Hepatic stellate cell (primary cell): ENCODE measurements at places on chromosomes 5 and 9.

DNA sequence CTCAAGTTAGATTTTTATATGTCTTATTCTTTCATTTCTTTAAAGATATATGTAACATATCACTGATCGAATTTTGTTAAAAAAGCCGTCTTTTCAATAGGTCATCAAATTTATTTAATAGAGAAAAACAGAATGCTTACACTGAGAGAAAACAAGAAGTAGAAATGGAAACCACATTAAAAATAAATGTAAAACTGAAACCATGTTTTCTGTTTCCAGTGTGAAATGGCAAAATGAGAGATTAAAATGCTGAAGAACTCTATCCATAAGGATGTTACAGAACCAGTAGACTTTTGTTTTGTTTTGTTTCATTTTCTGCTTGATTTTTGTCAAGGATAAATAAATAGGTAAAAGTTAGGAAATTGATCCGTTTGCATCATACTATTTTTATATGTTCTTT lies 210.1 kb downstream of the PRDM9 start:
- DNase-seq = no peak

DNA sequence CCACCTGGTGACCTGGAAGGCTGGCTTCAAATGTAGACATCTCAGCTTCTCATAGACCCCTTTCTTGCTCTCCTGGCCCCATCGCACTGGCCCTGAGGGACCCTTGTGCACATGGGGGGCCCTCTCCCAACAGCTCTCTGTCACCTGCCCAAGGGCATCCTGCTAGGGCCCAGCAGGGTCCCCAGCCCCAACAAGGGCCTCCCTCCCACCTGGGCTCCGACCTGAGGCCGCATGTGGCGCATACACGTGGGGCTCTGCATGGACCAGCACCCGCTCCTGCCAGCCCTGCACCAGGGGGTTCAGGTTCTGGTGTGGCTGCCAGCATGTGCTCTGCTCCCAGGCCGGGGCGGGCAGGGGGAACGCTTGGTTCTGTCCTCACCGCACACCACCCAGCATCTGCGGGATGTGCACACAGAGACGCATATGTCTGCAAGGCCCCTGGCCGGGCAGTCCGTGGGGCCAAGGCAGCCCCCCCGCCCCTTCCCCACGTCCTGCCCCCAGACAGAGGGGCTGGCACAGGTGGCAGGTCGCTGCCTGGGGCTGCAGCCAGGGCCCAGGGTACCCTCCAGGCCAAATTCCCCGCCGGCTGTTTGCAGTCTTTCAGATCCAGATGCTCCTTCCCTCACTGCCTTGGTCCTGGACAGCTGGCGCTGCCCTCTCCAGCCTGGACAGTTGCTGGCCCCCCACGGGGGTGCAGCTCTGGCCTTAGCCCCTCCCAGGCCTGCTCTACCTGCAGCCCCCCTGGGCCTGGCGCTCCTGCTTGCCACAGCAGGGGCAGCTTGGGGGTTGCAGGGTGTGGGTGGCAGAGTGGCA lies 17.9 kb upstream of the NRARP start:
- no peak for DNase-seq

GRCh38 chr9:89563571-89564345 lies 41.1 kb upstream of the GADD45G start:
- DNase-seq = no peak

GRCh38 chr9:88890546-88890945 lies 100.7 kb upstream of the S1PR3 start:
- no peak for DNase-seq

- DNase-seq = peak; percentile 69
These were observed 2.3 kb upstream of the SLC23A1 start for GRCh38 chr5:139385061-139386049.

DNA sequence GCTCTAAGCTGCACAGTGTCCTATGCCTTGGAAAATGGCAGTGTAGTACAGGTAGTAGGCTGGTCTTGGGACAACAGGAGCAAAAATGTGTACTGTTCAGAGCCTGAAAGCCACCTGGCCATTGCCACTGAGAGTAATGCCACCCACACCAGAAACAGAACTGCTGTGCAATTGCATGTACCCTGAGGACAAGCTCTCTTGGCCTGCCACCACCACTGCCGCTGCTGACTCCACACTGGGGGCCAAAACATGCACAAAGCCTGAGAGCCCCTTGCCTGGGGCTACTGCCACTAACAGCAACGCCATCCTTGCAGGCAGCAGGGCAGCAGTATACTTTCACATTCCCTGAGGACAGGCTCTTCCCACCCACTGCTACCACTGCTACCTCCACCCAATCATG lies 251.9 kb upstream of the CDH12 start:
- DNase-seq = no peak

DNA sequence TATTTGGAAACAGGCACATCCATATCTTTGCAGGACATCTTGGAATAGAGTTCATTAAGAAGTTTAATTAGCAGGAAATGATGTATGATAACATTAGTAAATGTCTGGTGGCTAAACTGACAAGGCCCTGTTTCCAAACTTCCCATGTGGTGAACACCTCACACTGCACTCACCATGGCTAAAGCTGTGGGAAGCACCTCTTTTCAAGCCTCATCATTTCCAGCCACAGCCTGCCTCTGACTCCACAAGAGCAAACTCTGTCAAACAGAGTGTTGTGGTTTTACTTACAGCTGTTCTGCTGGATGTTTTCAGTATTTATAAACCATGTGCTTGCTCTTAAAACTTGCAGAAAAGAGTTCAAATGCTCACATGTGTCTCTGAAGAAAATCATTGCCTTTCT lies 14.9 kb upstream of the NDUFB6 start:
- no peak for DNase-seq

DNA sequence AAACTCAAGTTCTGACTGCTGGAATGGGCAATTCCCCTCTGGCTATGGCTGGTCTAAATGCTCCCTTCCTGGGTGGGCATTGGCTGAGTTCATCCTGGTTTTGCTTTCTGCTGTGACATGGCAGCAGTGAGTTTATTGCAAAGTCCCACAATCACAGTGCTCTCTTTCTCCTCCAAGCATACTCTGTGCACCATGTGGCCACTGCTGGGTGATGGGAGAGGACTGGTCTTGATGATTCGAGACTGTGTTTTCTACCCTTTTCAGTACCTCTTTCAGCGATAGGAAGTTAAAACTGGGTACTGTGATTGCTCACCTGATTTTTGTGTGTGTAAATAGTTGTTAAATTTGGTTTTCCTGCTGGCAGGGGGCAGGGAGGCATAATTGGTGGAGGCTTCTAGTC lies 49.7 kb downstream of the FER start:
- no peak for DNase-seq

DNA sequence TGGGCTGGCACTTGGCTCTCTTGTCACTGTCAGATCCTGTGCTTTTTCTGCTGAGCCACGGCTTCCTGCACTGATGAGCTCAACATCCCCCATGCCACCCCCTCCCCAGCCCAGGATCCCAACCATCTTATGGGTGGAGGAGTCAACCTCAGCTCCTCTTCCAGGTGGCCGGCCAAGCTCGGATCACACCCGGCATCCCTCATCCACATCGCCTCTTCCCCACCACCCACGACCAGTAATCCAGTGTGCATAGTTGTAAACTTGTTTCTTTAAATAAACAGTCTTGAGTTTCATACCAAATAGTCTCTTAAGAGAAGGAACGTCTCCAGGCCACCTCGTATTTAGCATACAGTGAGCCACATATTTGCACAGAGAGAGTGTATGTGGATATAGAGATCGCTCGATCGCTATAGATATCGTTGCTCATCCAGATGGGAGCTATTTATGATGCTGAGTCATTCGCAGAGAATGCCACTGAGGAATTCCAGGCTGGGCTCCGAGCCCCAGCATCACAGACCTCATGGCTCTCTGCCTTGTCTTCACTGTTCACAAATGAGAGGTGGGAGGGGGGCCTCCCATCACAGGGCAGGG lies 61.8 kb upstream of the CPLX2 start:
- DNase-seq = peak; percentile 82

- DNase-seq = no peak
These were observed 7.2 kb downstream of the KDM4C start for GRCh38 chr9:6764950-6765349.

- DNase-seq = no peak
These were observed 10.8 kb downstream of the RIOK2 start for GRCh38 chr5:97172227-97172626.

GRCh38 chr5:10085185-10085584 lies 164.5 kb downstream of the ATPSCKMT start:
- DNase-seq = no peak

GRCh38 chr5:181087309-181087708 lies 43.7 kb downstream of the OR2V1 start:
- no peak for DNase-seq

GRCh38 chr5:76143884-76144283 lies 60.7 kb downstream of the SV2C start:
- DNase-seq = no peak

- no peak for DNase-seq
These were observed 18.1 kb downstream of the YTHDC2 start for GRCh38 chr5:113531481-113532159.

- no peak for DNase-seq
These were observed 3.6 kb downstream of the RNF130 start for GRCh38 chr5:180067986-180068385.

- no peak for DNase-seq
These were observed 125.0 kb downstream of the EPB41L4A start for GRCh38 chr5:112294126-112294525.

GRCh38 chr9:122097679-122098315 lies 4.7 kb upstream of the TTLL11 start:
- no peak for DNase-seq

DNA sequence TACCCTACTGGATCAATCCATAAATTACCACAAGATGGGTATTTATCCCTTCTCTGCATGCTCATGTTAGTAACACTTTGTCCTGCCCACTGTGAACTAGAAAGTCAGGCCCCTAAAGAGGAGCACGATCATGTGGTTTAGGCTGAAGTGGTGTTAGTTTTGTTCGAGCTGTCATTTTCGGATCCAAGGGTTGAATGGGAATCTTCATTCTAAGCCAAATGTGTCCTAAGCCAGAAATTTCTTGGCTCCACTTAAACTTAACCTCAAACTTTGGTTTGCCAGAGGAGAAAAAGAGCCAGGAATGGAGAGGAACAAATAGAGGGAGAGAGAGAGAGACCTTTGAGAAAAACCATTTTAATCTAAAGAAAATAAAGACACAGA lies 837.7 kb upstream of the ZNF608 start:
- no peak for DNase-seq

DNA sequence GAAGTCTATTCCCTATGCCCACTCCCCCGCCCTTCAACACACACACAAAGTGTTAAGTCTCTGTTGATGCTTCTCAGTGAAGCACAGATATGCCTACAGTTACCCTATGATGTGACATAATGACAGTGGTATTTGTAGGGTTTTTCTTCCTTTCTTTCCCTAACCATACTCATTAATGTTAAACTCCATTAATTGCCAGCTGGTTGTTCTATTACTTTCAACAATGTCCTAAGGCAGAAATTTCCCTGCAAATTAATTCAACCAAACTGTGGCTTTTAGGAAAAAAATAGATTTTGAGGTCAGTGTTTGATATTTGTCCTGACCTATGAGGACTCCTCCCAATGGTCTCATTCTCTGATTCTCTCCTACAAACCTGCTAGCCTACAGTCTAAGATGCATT lies 38.2 kb upstream of the SLCO6A1 start:
- DNase-seq = no peak

DNA sequence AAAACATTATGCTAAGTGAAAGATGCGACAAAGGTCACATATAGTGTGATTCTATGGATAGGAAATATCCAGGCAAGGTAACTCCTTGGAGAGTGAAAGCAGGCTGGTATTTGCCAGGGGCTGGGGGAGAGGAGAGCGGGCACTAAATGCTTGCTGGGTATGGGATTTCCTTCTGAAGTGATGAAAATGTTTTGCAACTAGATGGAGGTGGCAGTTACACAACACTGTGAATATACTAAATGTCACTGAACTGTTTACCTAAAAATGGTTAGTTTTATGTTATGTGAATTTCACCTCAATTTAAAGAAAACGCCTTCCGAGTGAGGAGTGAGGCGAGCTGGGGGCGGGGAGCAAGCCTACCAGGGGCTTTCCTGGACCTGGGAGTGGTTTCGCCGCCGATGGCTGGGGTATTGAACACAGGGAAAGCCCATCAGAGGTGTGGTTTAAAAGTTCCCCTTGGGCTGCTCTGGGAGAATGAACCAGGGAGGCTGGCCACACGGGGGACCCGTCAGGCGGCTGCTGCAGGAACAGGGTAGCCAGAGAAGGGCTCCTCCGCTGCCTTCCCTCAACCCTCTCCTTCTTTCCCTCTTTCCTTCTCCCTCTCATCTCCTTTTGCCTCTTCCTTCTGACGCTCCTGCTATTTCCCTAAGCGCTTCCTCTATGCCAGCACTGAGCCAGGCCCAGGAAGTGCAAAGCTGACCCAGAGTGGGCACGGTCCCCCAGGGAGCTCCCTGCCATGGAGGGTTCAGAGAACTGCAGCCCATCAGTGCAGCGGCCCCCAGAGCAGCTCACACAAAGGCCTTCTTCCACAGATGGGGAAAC lies 4.9 kb downstream of the AKNA start:
- DNase-seq = no peak

- DNase-seq = peak; percentile 37
These were observed 23.0 kb upstream of the SLC6A3 start for GRCh38 chr5:1468247-1468612.
